ENCODE measurements at places on chromosomes 1 and 21.

DNA sequence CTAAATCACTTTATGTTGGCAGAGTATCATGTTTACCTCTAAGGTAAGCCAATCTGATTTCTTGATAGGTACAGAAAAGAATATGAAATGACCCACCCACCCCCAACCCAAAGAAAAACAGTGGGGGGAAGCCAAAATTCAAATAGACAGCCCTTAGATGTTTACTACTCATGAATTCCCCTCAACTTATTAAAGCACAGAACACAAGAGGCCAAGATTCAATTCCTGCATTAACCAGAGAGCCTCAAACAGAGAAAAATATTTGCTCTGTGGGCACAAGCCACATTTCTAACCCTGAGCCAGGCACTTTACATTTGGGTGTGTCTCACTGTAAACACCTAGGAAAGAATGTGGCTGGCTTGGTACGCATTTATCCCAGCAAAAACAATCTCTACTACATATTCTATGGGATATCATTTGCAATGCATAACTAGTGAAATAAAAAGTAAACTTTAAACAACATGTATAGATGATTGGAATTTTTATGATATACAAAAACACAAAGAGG, 84.3 kb downstream of the PTPN14 start:
- no peak for DNase-seq

- no peak for DNase-seq
Observed at GRCh38 chr1:21472861-21473260, 32.9 kb downstream of the NBPF3 start.

- DNase-seq, result no peak
Observed at GRCh38 chr1:44661781-44662682, 12.2 kb downstream of the TMEM53 start.

- DNase-seq, result no peak
Observed at GRCh38 chr21:31182231-31183140, 144.2 kb upstream of the KRTAP19-8 start.

DNA sequence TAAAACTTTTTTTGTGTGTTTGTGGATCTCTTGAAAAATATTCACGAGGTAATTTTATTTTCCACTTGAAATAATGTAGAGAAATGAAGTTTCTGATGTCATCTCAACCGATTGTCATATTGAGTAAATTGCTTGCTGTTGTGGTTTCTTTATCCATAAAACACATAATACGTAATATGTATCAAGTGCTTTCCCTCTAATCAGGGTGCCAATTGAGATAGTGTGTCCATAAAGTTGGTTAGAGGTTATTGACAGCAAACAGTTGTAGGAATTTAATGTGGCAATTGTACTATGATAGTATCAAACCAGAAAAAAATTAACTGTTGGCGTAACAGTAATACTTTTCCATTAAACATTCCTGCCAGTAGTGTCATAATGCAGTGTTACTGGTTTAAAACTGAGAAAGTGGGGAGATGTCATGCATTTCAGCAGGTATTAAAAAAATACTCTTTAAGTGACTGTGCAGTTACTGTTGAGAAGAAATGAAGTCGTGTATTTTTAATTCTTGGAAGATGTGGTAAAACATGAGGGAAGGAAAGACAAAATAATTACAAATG, 38.3 kb downstream of the USP25 start:
- no peak for DNase-seq

- DNase-seq, result no peak
Observed at GRCh38 chr1:164515711-164516331, 43.2 kb upstream of the PBX1 start.
